ENCODE measurements at places on chromosomes 1 and 21.
A peak's percentile ranks its signal among the peaks of the same experiment; 100 is the strongest.

DNA sequence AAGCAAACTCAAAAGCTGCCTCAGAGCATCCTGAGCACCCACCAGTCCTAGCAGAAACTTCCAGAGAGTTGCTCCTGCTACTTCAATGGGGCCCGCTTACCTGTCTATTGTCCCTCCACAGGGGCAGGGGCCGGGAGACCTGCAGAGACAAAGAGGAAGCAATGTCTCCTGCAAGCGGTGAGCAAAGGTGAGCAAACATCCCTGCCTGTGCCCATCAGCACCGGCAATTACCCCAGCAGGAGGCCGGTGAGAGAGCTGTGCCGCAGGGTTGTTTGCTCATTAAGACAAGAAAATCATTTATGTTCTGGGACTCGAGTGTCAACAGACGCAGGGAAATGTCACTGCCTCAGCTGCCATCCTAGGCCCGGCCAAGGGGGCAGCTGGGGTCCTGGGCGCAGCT is 53.8 kb upstream of the TARDBP start:
- no peak for DNase-seq

GRCh38 chr1:231983588-231984193 is 357.1 kb downstream of the DISC1 start:
- DNase-seq, result no peak

- no peak for DNase-seq
These were observed 150.3 kb upstream of the VANGL1 start for GRCh38 chr1:115491298-115492018.

GRCh38 chr1:198641501-198641900 is 2.7 kb downstream of the PTPRC start:
- no peak for DNase-seq

GRCh38 chr1:156751757-156752481 is 444 bp upstream of the HDGF start:
- DNase-seq, result peak; percentile 99

- peak; percentile 52 for DNase-seq
These were observed at the start of gene SLC27A3 for GRCh38 chr1:153774780-153775457. SLC27A3 (plus strand) TSS chr1:153775407; CDS start chr1:153775498, 91 bp downstream.

- no peak for DNase-seq
These were observed 24.8 kb upstream of the CLDN8 start for GRCh38 chr21:30240661-30241060.

DNA sequence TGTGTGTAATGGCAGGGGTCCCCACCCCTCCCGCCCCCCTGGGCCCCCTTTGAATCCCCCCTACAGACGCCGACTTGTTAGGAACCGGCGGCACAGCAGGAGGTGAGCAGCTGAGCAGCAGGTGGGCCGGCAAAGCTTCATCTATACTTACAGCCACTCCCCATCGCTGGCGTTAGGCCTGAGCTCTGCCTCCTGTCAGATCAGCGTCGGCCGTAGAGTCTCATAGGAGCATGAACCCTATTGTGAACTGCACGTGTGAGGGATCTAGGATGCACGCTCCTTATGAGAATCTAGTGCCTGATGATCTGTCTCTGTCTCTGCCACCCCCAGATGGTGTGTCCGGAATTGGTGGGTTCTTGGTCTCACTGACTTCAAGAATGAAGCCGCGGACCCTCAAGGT is 14.9 kb upstream of the VPS26C start:
- no peak for DNase-seq

DNA sequence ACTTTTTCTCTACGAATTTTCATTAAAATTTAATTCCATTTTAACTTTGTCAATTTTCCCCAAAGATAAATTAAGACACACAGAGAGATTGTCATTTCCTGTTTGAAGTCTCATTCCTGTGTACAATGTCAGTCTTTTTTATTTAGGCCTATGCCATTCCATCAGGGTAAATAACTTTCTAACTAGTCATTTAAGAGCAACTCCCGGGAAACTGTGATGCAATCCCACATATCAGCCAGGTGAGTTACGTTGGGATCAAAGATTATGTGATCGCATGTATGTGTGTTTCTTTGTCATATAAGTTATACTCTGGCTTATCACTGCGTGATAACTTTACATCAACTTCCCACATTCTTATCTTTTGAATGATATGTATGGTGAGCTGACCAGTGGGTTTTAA is 86.1 kb upstream of the S1PR1 start:
- no peak for DNase-seq

GRCh38 chr1:48194801-48195200 is 27.7 kb upstream of the SLC5A9 start:
- no peak for DNase-seq

GRCh38 chr1:79845936-79846335 is 839.4 kb upstream of the ADGRL4 start:
- DNase-seq, result no peak

All from posterior cingulate gyrus (tissue), 11 donors.